ENCODE measurements at places on chromosomes 3 and 15. TPM values are rescaled to one million over a fixed set of nuclear protein-coding genes. Genes with fewer than 3 reads are reported as not detected.
A peak's percentile ranks its signal among the peaks of the same experiment; 100 is the strongest.

- H3K4me1 ChIP-seq = peaks cover 5% of the 10 kb centered on the region
- no peaks in the 10 kb centered on the region for H3K27me3 ChIP-seq
- DNase-seq = no peak
- H3K27ac ChIP-seq = no peak overlapping the region
These were observed 120.0 kb downstream of the EEFSEC start for GRCh38 chr3:128273109-128273840.

DNA sequence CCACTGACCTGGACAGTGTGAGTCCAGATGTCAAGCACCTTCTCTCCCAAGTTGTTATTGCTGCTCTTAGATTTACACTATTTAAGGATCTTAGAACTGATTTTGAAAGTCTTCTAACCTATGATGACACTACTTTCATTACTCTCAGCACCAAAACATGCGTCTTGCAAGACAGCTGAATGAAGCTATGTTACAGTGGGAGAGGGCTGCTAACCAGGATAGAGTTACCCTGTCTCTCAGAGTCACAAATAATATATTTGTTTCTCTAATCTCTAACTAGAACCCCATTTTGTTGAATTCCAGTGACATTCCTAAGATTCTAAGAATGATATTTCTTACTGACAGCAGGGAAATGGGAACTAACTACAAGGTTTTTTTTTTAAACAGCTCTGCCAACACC is 455.5 kb downstream of the MAGI1 start:
- no peaks in the 10 kb centered on the region for H3K4me1 ChIP-seq
- no peak overlapping the region for H3K27ac ChIP-seq
- no peaks in the 10 kb centered on the region for H3K36me3 ChIP-seq
- H3K27me3 ChIP-seq = no peaks in the 10 kb centered on the region
- no peak overlapping the region for H3K4me3 ChIP-seq

DNA sequence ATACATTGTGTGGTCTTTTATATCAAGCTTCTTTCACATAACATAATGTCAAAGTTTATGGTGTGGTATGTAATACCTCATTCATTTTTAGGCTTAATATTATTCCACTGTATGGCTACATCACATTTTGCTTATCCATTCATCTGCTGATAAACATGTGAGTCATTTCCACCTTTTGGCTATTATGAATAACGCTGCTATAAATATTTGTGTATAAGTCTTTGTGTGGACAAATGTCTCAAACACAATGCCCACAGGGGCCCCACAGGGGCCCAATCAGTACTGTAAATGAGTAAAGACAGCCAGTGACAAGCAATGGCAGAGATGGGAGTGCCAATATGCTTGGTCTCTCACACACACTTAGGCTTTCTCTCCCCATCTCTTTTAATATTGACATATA is 54.2 kb downstream of the PIK3R4 start:
- no peak overlapping the region for H3K4me3 ChIP-seq
- H3K36me3 ChIP-seq = no peaks in the 10 kb centered on the region
- no peak overlapping the region for H3K27ac ChIP-seq
- H3K27me3 ChIP-seq = no peaks in the 10 kb centered on the region
- no peaks in the 10 kb centered on the region for H3K4me1 ChIP-seq

DNA sequence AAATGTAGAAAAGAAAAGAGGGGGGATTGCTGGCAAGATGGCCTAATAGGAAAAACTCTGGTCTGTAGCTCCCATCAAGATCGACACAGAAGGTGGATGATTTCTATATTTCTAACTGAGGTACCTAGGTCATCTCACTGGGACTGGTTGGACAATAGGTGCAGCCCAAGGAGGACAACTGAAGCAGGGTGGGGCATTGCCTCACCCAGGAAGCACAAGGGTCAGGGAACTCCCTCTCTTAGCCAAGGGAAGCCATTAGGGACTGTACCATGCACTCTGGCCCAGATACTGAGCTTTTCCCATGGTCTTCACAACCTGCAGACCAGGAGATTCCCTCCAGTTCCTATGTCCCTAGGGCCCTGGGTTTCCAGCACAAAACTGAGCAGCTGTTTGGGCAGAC is 22.6 kb upstream of the IGSF10 start:
- H3K4me3 ChIP-seq = no peak overlapping the region
- H3K27ac ChIP-seq = no peak overlapping the region
- DNase-seq = no peak
- no peaks in the 10 kb centered on the region for H3K36me3 ChIP-seq
- no peaks in the 10 kb centered on the region for H3K4me1 ChIP-seq

DNA sequence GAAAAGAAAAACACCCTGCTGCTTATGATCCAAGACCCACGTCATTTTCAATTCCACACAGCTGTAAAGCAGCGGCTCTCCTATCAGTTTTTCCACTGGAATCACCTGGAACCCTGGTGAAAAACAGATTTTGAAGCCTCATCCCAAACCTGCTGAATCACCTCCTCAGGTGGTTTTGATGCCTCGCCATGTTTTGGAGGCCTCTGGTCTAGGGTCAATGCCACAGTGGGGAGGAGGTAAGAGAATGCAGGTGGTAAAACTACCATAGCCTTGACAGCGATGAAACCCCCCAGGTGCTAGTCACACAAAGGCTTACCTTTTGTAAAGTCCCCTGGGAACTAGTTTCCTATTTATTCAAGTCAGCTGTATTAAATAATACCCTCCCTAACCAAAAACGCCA is 24.8 kb downstream of the MYO1E start:
- no peak overlapping the region for H3K4me3 ChIP-seq
- H3K27me3 ChIP-seq = no peaks in the 10 kb centered on the region
- no peaks in the 10 kb centered on the region for H3K36me3 ChIP-seq
- DNase-seq = no peak

The LPP gene
- total RNA-seq = 89.6 TPM

- H3K4me3 ChIP-seq = no peak overlapping the region
- DNase-seq = no peak
- no peaks in the 10 kb centered on the region for H3K4me1 ChIP-seq
- H3K36me3 ChIP-seq = no peaks in the 10 kb centered on the region
- H3K27me3 ChIP-seq = no peaks in the 10 kb centered on the region
- no peak overlapping the region for H3K27ac ChIP-seq
These were observed 39.0 kb upstream of the MBNL1 start for GRCh38 chr3:152229692-152230091.

GRCh38 chr3:72821161-72821781 is 27.0 kb downstream of the SHQ1 start:
- DNase-seq = peak; percentile 41
- no peak overlapping the region for H3K4me3 ChIP-seq
- H3K4me1 ChIP-seq = peaks cover 7% of the 10 kb centered on the region
- H3K27ac ChIP-seq = no peak overlapping the region
- no peaks in the 10 kb centered on the region for H3K36me3 ChIP-seq

GRCh38 chr3:131812433-131812832 is 222.4 kb downstream of the CPNE4 start:
- no peak for DNase-seq
- no peaks in the 10 kb centered on the region for H3K27me3 ChIP-seq
- no peak overlapping the region for H3K4me3 ChIP-seq
- H3K4me1 ChIP-seq = no peaks in the 10 kb centered on the region
- H3K36me3 ChIP-seq = no peaks in the 10 kb centered on the region

DNA sequence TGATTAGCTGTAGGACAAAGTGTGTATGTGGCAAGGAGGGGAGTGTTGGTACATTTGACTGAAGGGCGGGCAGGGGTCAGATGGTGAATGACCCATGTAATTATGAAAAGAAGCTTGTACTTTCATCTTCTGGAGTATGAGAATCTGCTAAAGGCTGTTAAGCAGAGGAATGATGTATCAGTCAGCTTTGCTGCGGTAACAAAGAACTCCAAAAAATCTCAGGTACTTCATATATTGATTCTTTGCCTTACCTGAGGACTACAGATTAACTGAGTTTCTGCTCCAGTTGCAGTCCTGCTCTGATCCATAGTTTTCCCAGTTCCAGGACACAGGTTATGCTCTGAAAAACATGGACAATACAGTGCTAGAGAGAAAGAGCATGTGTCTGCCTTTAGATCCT is 115.1 kb downstream of the NEK11 start:
- H3K36me3 ChIP-seq = no peaks in the 10 kb centered on the region
- no peak for DNase-seq
- no peak overlapping the region for H3K4me3 ChIP-seq
- no peaks in the 10 kb centered on the region for H3K4me1 ChIP-seq

DNA sequence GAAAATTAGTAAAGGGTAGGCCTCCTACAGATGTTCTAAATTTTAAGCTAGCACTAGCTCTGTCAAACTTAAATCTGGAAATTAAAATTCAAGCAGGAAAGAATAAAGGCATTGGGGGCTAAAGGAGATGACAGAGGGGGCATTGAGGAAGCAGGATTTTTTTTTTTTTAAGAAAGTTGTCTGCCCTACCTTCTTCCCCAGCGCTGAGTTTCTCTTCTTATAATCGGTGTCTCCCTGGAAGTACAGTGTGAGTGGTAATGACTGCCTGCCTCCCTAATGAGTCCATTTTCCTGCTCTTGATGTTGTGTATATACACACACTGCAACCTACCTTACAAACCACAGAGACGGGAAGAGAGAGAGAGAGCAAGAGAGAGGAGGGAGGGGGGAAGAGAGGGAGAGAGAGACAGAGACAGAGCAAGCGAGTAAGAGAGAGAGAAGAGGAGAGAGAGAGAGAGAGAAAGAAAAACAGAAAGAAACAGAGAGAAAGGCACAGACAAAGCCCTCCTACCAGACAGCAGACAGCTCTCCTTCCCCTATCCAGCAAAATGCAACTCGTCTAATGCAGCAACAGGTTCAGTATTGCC is 47.0 kb downstream of the ZBTB20 start:
- no peaks in the 10 kb centered on the region for H3K27me3 ChIP-seq
- H3K4me1 ChIP-seq = no peaks in the 10 kb centered on the region
- H3K4me3 ChIP-seq = peak overlapping the region; percentile 53
- H3K27ac ChIP-seq = peak overlapping the region; percentile 53
- H3K36me3 ChIP-seq = no peaks in the 10 kb centered on the region

DNA sequence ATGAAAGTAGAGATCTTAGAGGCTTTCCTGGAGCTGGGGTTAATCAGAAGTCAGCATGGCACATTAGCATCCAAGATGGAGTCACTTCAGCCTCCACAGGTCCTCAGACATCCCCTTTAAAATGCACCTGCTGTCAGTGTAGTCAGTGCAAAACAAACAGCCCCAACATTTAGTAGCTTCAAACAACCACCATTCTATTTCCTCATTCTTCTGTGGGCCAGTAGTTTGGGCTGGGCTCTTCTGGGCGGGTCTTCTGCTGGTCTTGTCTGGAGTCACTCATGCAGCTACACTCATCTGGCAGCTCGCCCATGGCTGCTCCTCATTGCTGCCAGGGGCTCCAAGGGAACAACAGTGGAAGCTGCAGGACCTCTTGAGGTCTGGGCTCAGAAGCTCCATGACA is 99.9 kb downstream of the TLE3 start:
- peaks cover 7% of the 10 kb centered on the region for H3K27me3 ChIP-seq
- H3K36me3 ChIP-seq = no peaks in the 10 kb centered on the region
- H3K27ac ChIP-seq = no peak overlapping the region
- DNase-seq = peak; percentile 14
